Dermis blood vessel endothelial cell (primary cell): ENCODE measurements at places on chromosomes 1 and 21. TPM values are rescaled to one million over a fixed set of nuclear protein-coding genes. Genes with fewer than 3 reads are reported as not detected.

GRCh38 chr1:44423591-44424537, 18.8 kb downstream of the RNF220 start:
- peak; percentile 52 for DNase-seq

GRCh38 chr1:160588468-160588867, 9.2 kb upstream of the CD84 start:
- no peak for DNase-seq

DNA sequence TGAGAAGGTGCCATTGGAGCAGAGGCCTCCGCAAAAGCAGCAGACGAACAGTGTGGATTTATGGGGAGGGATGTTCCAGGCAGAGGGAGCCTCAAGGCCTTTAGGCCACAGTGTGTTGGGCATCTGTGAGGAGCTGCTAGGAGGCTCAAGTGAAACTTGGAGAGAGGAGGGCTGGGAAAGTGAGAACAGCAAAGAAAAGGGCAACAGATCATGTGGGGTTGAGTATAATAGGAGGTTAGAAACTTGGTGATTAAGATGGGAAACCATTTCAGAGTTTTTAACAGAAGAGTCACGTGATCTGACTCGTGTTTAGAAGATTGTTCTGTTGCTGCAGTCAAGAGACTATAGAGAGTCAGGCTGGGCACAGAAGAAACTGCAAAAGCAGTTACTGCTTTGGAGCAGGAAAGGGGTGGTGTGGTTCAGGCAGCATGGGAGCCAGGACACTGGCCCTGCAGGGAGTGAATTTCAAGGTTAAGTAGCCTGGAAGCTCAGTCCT, 277.0 kb downstream of the DISC1 start:
- no peak for DNase-seq

DNA sequence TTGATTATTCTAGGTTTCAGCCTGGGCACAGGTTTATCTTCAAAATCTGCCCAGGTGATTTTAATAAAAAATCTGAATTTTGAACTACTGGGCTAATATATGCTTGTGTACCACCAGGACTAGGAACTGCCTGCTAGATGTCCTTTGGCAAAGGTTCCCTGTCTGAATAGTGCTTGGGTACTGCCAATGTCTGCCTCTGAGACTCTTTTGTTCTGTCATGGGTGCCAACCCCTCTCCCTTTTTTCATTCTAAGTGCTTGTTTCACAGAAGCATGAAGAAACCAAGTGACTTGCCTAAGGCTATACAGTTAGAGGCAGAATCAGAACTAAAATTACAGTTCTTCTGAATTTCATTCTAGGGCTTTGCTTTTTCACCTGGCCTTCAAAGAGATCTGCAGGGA, 106.3 kb upstream of the CACHD1 start:
- DNase-seq, result no peak

- peak; percentile 64 for DNase-seq
These were observed 706 bp downstream of the RNF19B start for GRCh38 chr1:32963746-32964460.

DNA sequence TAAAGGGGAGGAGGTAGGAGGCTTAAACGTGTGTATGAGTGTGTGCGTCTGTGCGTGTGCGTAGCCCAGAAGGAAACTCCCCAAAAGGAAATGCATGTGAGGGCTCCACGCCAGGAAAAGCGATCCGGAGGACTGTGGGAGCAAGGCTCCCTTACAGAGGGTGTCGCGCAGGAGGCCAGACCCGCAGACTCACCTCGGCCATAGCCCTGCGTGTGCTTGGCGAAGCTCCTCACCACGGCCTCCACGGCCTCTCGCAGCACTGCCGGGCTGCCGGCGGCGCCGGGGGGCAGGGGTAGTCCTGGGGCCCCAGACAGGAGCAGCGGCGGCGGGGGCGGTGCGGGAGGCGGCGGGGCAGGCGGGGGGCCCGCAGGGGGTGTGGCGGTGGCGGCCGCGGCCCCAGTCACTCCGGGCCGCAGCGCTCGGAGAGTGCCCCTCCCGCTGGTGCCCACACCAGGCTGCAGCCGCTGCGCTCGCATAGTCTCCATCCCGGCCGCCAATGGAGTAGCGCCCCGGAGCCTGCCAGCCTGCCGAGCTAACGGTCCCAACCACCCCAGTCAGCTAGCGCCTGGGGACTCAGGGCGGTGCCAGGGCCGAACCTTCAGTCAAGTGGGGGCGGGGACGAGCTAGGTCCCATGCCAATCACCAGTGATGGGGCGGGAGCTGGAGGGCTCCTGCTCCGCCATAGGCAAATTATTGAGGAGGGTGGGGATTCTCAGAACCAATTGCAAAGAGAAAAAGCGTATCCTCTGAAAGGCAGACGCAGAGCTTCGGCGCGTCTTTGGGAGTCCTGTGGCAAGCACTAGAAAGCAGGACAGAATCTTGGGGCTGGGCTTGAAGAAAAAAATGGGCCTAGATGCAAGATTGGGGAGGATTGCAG, at the start of gene LIX1L:
Gene LIX1L, minus strand, starts transcription at position 575 of the 877 bp plus-strand sequence. Its CDS starts 90 bp downstream, at position 485.
- DNase-seq, result peak; percentile 97

DNA sequence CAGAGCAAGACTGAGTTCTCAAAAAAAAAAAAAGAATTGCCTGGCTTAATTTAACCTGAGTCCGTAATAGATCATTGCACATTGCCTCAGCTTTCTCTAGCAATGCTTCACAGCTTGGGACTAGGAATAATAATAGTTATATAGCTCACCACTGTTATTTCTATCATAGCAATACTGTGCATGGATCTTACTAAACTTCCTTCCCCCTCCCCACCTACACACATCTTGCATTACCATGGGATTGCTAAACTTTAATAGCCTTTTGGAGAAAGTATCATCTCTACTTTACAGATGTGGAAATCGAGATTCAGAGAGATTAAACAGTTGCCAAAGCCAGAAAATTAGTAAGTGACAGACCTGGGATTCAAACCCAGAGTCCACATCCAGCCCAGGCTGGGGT, 99.4 kb downstream of the ATP5PO start:
- DNase-seq, result no peak

- DNase-seq, result no peak
These were observed 157.0 kb upstream of the CACNA1E start for GRCh38 chr1:181326348-181326747.

- no peak for DNase-seq
These were observed 29.7 kb downstream of the SERTAD4 start for GRCh38 chr1:210262167-210262896.

GRCh38 chr1:24253571-24253970, 65.6 kb upstream of the GRHL3 start:
- no peak for DNase-seq

DNA sequence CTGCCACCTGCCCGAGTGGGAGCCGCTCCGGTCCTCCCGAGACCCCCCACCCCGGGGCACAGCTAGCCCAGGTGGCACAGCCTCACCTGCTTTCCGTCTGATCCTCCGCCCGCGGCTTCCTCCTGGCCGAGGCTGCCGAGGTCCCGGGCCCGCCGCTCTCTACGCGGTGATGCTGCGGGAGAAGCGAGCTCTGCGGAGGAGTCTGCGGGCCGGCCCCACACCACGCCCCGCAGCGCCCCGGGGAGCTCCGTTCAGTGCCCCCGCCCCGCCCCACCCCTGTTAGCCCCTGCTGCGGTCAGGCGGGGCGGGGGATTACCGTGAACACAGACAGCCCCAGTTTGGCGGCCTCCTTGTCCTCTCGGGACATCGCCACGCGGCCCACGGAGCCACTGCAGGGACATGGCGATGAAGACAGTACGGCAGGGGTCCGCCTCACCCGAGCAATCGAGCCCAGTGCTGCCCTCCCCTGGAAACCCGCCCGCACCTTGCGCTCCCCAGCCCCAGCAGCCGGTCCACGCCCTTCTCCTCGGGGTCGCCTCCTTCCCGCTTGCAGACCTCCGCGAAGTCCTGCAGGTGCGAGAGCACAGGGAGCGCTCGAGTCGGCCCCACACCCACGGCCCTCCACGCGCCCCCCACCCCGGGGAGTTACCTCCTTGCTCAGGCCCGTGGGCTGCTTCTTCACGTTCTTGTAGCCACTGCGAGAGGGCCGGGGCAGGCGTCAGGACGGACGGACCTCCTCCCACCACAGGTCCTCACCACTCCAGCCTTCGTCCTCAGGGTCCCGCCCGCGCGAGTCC, 933 bp downstream of the C1orf35 start:
- DNase-seq, result peak; percentile 73

GRCh38 chr1:25573591-25573930, 30.2 kb downstream of the LDLRAP1 start:
- DNase-seq, result no peak

DNA sequence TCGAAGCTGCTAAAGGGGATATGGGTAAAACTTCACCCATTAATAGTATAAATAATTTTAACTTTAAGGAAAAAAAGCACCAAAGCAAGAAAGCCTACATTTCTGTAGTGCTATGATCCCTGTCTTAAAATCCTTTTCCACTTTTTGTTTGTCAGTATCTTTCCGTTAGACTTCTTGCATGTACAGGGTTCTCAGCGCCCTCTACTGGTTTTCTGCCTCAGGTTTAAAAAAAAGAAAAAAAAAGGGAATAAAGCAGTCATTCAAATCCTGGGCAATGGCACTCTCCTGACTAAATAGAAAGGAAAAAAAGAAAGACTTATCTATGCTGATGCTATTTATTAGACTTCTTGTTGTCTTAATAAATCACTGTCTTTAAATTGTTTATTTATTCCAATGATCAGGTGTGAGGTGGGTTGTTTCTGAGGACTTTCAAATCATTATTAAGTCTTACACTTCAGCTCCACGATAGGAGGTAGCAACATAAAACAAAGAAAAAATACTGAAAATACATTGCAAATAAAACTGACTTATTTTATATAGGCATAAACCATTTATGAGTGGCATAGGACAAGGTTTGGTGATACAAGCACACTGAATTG, 475.4 kb upstream of the NR5A2 start:
- DNase-seq, result peak; percentile 81

GRCh38 chr21:44594406-44594916, 2.2 kb upstream of the KRTAP10-6 start:
- no peak for DNase-seq

DNA sequence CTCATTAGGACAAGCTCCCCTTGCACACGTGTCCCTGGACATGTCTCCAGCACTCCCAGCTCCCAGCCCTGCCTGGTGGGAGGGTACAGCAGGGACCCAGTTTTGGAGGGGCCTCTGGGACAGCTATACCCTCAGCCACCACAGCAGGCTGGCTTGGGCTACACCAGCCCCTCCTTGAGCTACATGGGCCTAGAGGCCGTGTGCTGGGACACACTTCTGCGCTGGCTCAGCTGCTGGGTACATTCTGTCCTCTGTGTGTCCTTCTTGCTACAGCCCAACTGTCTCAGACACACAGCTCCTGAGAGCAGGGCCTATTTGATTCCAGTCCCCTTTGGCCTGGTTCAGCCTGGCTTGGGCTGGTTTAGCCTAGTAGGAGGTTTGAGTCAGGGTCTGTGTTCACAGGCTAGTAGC, 26.7 kb downstream of the DMAP1 start:
- no peak for DNase-seq

DNA sequence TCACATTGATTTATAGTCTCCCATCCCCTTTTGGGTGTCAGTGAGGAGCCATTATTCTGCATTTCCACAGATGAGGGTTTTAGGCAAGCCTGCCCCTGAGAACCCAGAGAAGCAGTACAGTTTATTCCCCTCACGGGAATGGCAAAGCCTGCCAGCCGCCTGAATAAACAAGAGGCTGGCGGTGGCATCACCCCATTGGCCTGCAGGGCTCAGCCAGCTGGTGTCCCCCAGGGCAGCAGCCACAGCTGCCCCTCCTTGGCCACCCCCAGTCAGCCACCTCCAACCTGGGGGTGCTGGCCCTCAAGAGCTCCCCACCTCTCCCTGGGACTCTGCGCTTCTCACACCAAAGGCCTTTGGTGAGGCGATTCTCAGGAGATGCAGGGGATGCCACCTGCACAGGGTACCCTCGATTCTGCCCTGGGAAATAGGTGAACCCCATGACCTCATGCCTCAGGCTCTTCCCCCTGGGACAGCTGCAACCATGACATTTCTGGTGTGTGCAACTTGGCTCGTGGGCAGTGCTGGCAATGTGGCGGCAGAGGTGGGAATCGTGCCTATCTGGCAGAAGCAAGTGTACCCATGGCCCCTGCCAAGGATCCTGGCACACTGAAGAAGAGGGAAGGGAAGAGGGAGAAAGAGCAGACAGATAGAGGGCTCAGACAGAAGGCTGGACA, 14.0 kb downstream of the OLFML2B start:
- DNase-seq, result no peak

DNA sequence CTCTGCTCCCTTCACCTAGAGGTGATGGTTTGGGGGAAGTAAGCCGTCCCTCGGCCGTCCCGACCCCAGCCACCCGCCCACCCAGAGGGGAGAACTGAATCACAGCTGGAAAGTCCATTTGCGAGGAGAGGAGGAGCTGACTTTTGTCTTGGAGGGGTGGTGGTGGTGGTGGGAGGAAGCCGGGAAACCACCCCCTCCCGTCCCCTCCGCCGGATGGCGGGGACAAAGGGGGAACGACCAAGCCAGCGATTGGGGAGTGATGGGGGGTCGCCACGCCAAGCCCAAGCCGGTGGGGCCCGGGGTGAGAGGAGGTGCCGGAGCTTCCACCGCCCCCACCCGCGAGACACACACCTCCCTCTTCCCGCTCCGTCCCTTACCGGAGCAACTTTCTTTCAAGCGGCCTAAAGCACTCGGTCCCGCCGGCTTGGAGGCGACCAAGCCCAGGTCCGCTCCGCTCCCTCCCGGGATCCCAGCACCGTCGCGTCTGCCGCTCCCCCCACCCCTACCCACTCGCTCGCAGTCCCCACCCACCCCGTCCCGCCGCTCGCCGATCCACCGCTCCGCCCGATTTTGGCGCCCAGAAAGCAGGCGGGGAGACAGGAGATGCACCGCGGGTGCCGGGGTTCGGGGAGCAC, 540 bp downstream of the ARHGEF2 start:
- DNase-seq, result peak; percentile 47

DNA sequence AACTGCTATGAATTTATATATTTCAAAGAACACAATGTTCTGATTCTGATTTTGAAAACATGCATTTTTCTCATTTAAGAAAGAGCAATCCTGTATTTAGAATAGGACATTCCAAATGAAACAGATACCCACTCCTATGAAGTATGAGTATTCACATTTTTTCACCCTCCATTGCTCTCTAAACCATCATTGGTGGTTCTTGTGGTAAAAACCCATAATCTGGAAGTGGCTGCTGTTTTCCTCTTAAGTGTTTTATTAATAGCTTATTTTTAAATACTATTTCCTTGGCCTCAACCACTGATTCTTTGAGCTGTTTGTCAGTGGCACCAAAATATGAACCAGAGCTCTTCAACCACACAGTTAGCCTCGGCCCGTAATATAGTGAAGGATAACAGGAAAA, 60.0 kb upstream of the ADAM30 start:
- no peak for DNase-seq

GRCh38 chr1:88191917-88192316, 492.2 kb upstream of the PKN2 start:
- DNase-seq, result no peak

DCDC2B gene
- total RNA-seq, result not detected in 2 replicates

AGO4 gene
- total RNA-seq, result 24.3 and 29.3 TPM in 2 replicates

HS2ST1 gene
- total RNA-seq, result 17.7 and 24.3 TPM in 2 replicates

TEDDM1 gene
- not detected in 2 replicates for total RNA-seq

CYB561D1 gene
- total RNA-seq, result 6.5 and 7.5 TPM in 2 replicates

STX12 gene
- total RNA-seq, result 95.2 and 115 TPM in 2 replicates

LCK gene
- 0.09 and 0.17 TPM in 2 replicates for total RNA-seq

GJA9 gene
- total RNA-seq, result not detected in 2 replicates

SPSB1 gene
- total RNA-seq, result 19.6 and 35.8 TPM in 2 replicates

ZBTB7B gene
- total RNA-seq, result 16.1 and 16.2 TPM in 2 replicates
